ENCODE measurements at places on chromosomes 7 and 10.

DNA sequence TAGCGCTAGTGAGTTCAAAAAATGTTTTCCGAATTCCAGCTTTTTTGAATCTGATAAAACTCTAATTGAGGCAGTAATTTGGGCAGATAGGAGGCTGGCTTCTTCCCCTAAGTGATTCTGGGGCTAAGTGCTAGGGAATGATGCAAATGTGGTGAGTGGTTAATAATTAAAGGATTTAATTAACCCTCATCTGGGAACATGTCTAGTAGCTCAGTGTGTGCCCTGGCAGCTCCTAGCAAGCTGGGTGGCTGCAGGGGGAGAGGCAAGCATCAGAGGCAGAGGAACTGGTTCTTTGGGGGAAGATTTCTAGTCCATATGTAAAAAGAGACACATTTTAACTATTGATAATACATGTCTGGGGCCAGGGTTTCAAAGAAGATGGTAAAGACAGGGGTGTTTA, 354.5 kb downstream of the WDR11 start:
- no peak for DNase-seq

- DNase-seq: no peak
Measured at GRCh38 chr10:56449770-56450169, 88.7 kb upstream of the ZWINT start.

GRCh38 chr7:151756076-151756731, 120.7 kb downstream of the PRKAG2 start:
- DNase-seq: no peak

DNA sequence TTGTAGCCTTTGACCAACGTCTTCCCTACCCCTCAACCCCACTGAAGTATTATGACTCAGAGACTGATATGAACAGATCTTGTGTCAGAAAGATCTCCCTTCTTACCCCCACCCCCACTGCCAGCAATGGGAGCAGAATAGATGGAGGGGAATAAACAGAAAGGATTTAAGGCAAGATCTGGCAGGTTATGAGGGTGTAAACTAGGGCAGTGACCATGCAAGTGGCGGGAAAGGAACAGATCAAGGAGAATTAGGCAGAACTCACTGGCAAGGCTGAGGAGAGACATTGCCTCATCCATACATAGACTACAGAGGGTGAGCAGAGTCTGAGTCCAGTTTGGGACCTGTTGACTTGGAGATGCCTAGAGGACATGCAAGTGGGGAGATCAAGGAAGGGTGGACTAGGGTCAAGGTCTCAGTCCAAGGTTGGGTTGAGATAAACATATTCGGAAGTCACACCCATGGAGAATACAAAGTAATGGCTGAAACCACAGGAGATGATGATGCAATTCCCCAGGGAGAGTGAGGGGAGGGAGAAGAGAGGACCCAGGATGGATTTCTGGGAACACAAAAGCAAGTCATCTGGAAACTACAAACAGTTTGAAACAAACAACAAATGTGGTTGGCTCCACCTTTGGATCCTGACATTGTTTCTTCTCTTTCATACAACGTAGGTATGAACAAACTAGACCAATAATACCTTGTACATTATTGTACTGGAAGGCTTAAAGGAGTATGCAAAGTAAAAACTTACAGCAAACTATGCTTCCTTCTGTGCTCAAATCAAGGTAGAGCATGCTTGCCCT, 44.9 kb upstream of the IL6 start:
- DNase-seq: no peak

- no peak for DNase-seq
Measured at GRCh38 chr7:98997846-98998245, 119.5 kb downstream of the TRRAP start.

GRCh38 chr7:32511791-32512190, 16.5 kb downstream of the AVL9 start:
- DNase-seq: no peak

DNA sequence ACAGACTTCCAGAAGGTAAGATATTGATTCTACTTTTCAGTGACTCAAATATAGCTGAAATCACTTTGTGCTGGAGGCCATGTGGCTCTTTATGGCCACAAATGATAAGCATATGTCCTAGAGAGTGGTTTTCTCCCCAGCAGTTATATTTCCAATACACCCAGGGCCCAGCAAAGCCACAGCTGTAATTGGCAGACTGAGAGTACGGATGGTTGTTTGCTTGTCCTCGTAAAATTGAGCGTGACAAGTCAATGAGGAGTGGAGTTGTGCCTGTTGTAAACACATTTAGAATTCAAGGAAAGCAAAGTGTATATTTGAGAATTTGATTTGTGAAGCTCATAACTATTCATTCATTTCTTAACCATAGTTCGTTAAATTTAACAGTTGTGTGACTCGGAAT, 201.8 kb downstream of the LHFPL3 start:
- no peak for DNase-seq

DNA sequence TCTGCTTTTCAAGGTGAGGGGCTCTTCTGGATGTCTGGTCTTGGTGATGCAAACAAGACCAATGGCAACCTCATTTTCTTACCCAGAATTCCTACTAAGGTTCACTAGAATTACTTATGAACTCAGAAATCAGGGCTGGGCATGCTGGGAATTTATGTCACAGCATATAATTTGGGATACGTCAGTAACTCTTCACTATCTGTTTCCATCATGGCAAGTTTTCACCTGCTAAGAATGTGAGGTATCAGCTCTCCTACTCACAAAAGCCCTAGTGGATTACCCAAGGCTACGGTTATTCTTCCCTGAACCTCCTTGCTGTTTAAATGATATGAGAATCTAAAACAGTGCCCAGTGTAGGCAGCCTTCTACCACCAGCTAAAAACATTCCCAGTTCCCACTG, 53.1 kb downstream of the PNLIPRP2 start:
- DNase-seq: no peak

DNA sequence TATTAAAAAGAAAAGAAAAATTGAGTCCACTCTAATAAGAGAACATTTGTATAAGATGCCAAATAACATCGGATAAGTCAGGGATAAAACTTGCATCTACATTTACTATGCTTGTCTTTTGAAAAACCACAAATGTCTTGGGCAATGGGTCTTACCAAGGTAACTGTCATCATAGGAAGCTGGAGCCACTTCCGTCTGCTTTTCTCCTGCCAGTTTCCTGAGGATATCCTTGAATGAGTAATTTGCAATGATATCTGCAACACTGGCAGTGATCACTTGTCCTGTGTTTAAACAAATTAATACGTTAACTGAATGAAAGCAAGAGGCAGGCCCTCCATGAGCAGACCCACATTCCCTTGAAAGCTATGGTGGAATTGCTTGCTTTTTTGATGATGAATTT, 47.3 kb downstream of the ITGA8 start:
- DNase-seq: no peak

DNA sequence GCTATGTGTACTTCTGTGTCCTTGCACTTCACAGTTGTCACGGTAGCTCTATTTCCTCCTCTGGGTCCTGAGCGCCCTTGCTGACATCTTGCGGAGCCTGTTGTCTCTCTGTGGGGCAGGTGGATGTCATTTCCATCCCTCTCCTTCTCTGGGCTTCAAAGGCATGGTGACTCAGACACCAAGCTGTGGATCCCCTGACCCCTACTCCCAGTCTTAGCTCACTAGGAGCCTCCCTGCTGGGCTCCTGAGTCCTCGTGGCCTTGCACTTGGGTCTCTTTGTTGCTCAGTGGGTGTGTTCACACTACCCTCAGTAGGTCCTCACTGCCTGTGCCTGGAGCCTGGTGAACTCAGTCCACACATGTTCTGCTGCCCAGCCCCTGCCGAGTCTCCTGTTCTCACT, 100.3 kb upstream of the PAX2 start:
- no peak for DNase-seq

GRCh38 chr7:128014811-128015210, 16.4 kb downstream of the LRRC4 start:
- DNase-seq: no peak

DNA sequence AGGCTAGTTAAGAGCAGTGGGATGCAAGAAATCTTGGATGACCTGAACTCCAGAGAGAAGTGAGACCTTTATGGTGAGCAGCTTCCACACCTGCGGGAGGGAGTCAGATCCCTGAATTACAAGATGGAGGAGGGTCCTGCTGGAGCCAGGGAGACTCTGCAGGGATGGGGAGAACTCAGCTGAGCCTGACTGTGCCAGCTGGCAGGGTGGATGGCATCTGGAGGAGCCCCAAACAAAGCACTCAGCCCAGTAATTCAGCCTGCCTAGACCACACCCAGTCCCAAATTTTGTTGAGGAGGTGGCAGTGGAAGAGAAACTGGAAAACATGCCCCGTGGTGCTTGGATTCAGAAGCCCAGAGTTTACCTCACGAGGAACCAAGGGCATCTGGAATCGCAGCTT, 208.2 kb downstream of the WDR11 start:
- DNase-seq: no peak

GRCh38 chr10:12785415-12785831, 216.1 kb downstream of the CCDC3 start:
- no peak for DNase-seq

DNA sequence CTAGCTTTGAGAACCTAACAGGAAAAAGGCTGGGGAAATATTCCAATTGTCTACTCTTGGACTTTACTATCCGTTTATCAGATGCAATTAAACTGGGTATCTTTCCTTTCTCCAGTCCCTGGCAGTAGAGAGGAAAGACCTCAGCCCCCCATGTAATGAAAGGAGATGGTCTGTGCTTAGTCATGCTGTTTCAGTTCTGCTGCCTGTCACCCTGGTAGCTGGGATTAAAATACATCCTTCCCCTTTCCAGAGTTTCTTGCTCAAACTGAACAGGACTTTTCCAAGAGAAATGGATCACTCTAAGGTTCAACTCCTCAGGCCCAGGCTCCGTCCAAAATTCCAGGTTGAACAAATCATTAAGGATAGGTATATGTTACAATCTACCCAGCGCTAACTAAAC, 202.9 kb downstream of the PTEN start:
- no peak for DNase-seq

DNA sequence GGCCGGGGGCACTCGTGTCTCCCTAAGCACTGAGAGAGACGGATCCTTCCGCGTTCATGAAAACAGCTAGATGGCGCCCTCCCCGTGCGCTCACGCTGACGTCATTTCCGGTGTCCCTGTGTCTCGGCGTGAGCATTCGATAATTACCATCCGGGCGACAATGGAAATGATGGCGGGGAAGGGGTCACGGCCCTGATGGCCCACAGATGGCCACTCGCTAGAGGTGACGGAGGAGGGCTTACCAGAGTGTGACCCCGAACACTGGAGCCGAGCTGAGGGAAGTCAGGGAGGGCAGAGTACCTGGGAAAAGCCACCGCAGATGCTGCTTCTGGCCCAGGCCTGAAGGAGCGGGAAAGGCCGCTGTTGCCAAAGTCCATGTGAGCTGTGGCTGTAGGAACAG, 222.9 kb downstream of the TCERG1L start:
- no peak for DNase-seq

GRCh38 chr10:95531058-95531809, 29.9 kb downstream of the SORBS1 start:
- DNase-seq: no peak
